ENCODE measurements at places on chromosomes 7 and 10.
A peak's percentile ranks its signal among the peaks of the same experiment; 100 is the strongest.

GRCh38 chr10:11587722-11588259 is 23.7 kb downstream of the USP6NL start:
- DNase-seq: no peak

DNA sequence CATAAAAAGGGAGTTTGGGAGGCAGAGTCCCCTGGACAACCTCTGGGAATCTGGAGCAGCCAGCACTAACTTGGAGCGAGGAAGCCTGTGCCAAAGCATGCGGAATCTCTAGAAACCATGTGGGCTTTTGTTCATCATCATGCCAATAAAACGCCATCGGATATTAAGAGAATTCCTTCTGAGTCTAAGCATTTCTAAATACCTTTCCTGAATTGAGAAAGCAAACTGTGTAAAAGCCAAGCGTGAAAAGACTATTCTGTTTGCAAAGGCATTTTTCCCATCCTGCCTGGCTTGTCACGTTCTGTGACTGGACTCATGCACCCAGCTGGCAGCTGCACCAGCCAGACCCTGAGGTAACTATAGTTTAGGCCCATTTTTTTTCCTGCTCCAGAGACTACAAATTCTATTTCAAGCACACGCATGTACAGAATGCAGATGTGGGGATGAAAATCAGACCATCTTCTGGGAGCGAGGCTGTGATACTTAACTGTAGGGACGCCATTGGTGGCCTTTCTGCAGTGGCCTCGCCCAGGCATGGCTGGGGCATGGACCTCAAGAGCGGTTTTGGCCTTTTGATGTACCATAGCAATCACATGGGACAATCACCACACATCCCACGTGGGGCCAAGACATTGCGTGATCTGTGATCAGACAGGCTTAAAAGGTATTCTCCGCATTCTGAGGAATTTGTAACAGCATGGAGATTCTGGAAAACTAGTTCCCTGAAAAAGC is 218.9 kb downstream of the KIAA1217 start:
- DNase-seq: no peak

GRCh38 chr7:82517050-82517449 is 73.5 kb upstream of the CACNA2D1 start:
- DNase-seq: no peak

DNA sequence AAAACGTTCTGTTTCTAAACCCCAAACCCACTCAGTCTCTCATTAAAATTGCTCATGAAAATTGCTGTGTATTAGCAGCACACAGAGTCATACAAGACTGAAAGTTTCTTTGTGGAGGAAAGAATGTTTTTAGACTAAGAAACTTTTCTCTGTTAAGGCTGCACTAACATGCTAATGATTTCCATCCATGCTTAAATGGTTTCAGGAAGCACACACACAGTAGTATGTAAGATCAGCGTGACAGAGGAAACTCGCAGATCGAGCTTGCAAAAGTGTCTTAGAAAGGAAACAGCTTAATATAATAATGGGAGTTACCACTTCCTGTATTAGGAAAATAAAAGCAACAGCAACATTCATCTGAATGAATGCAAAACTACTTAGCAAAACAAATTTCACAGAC is 112.7 kb downstream of the ICA1 start:
- no peak for DNase-seq

DNA sequence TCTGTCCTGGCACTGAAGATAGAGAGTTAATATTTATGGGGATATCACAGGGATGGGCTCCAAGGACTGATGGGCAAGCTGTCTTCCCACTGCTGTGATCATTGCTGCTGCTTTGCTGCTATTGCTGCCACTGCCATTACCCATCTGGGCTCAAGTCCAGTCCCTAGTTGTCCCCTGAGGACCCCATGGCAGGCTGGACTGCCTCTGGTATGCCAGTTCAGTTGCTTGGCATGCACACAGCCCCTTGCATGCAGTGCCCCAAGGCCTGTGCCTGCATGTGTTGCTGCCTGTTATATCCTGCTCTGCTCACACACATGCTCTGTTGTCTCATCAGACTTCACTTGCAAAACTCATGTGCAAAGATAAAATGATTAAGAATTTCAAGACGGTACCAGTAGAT is 109.5 kb downstream of the ADRA2A start:
- DNase-seq: no peak

- peak; percentile 40 for DNase-seq
These were observed 209.2 kb downstream of the SNX10 start for GRCh38 chr7:26500749-26501352.

GRCh38 chr7:151767557-151767956 is 109.4 kb downstream of the PRKAG2 start:
- DNase-seq: no peak

- no peak for DNase-seq
These were observed 814 bp downstream of the MEST start for GRCh38 chr7:130492523-130493274.

- no peak for DNase-seq
These were observed 89.5 kb upstream of the PAX2 start for GRCh38 chr10:100655760-100656421.

DNA sequence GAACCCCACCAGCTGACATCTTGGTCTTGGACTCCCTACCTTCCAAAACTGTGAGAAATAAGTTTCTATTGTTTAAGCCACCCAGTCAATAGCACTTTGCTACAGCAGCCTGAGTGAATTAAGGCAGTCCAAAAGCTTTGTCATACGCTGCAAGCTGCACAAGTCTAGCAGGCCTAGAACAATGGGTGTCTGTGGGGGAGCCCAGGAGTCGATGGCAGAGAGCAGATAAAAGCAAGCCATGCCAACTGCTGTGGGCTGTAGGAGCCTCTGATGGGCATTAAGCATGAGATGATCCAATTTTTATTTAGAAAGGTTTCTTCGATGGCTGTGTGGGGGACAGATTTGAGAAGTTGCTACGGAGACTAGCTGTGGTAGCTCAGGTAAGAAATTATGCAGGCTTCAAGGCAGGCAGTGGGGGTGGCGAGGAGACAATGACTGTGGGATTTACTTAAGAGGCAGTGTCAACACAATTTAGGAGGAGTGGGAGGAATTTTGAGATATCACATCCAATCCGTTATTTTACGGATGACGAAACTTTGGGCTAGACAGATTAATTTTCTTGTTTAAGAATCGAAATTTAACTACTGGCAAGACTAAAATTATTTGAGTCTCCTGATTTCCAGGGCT is 110.4 kb downstream of the NRCAM start:
- DNase-seq: no peak

GRCh38 chr10:117519879-117520278 is 22.7 kb upstream of the EMX2 start:
- no peak for DNase-seq

- DNase-seq: no peak
These were observed at the start of gene AMPH for GRCh38 chr7:38630720-38631673. TSS of gene AMPH (minus strand) at chr7:38631373. CDS start at chr7:38631351, 22 bp downstream.

GRCh38 chr7:11970132-11970531 is 138.1 kb upstream of the THSD7A start:
- DNase-seq: no peak

DNA sequence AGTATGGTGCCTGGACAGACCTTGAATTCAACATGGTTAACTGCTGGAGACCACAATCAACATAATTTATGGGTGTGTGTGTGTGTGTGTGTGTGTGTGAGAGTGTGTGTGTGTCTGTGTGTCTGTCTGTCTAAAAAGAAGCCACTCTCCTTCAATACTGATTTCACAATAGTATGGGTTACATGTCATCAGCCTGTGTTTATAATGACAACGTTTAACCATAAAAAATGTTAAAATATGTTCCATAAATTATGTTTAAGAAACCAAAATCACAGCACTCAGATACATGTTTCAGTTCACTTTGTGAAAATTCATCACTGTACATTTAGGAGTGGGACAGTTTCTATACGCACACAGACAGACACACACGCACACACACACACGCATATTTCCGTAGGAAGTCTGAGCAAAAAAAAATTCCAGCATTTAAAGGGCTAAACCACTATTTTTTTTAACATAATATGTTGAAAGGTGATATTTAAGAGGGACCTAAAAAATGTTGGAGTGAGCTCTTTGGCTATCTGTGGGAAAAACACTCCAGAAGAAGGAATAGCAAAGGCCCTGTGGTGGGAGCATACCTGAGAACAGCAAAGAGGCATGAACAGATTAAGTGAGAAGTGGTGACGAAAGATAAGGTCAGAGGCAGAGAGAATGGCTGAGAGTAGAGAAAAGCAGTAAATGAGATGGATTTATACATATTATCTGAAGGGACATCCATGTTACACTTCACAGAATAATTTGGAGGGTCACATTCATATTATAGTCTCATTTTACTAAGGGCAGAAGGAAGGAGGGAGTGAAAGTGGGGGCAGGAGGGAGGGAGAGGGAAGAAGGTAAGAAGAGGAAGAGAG is 10.9 kb downstream of the PDZD8 start:
- DNase-seq: no peak

- DNase-seq: no peak
These were observed 32.1 kb downstream of the HERC4 start for GRCh38 chr10:68043030-68043429.

DNA sequence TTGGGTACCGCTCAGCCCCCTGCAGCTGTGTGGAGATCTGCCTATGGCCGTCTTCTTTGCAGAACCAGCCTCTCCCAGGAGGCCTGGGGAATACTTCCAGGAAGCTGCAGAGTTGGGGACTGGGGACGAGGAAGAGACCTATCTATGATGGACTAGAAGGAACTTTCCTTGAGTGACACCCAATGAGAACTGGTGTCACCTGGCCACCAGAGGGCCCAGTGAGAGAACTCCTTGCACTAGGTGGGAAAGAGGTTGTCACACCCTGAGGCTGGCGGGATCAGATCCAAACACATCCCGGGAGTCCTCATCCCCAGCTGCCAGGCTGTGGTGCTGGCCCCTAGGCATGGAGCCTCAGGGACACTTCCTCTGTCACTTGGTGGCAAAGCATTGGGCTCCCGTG is 4.9 kb upstream of the GRID2IP start:
- DNase-seq: no peak

GRCh38 chr7:126948664-126949063 is 304.1 kb downstream of the GRM8 start:
- DNase-seq: no peak

GRCh38 chr10:132162590-132163277 is 24.0 kb upstream of the DPYSL4 start:
- no peak for DNase-seq

DNA sequence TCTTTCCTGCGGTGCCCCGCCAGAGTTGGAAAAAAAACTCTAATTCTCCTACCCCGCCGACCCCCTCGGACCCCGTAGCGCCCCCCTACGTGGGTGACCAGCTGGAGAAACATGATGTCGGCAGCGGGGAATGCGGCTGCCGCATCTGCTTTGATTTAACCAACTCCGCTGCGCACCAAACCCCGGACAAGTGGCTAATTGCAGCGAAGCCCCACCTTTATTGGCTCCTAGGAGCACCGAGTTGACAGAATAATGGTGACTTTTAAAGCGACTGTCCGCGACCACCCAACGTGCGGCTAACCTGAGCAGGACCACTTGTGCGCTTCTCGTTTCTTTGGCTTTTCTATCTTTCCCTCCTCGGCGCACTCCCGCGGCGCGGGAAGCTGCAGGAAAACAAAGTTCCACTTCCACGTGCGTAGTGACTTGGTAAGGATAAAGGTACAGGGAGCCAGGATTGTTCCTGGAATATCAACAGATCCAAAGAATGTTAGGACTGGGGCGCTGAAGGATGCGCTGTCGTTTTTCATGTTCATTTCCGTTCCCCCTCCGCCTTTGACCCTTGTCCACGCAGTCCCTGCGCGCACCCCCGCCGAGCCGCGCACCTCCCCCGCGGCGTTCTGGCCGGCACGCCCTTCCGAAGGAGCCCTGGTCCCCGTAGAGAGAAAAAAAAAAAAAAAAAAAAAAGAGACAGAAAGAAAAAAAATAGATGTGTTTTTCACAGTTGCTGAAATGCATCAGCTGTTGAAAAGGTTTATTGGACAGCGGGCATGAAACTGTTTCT is 1.4 kb downstream of the WNT16 start:
- no peak for DNase-seq

GRCh38 chr7:87226495-87226894 is 7.0 kb upstream of the TMEM243 start:
- DNase-seq: no peak

GRCh38 chr10:71597821-71598498 is 121.6 kb downstream of the C10orf105 start:
- DNase-seq: no peak

DNA sequence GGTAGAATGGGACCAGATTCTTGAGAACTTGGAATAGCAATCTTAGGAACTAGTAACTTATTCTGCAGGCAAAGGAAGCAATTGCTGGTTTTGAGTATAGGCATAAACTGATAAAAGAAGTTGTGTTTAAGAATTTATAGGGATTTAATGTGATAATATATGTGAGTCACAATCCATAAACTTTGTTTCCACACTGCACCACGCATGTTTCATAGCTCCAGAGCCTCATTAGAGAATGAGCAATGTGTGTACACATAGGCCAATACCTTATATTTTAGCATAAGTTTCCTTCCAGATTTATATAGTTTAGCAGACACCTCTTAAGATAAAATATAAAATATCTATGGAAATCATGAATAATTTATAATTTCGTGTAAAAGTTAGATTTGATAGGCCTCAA is 175.5 kb upstream of the SEMA3A start:
- DNase-seq: no peak

All from SW 1271 (cell line).